DMS79 (cell line): ENCODE measurements at places on chromosomes 1 and 21.
A peak's percentile ranks its signal among the peaks of the same experiment; 100 is the strongest.

- no peak for DNase-seq
Measured at GRCh38 chr1:240189386-240189989, 97.8 kb downstream of the FMN2 start.

GRCh38 chr1:108045460-108045859, 80.5 kb upstream of the VAV3 start:
- no peak for DNase-seq

GRCh38 chr1:156655151-156655903, 13.4 kb downstream of the BCAN start:
- no peak for DNase-seq

DNA sequence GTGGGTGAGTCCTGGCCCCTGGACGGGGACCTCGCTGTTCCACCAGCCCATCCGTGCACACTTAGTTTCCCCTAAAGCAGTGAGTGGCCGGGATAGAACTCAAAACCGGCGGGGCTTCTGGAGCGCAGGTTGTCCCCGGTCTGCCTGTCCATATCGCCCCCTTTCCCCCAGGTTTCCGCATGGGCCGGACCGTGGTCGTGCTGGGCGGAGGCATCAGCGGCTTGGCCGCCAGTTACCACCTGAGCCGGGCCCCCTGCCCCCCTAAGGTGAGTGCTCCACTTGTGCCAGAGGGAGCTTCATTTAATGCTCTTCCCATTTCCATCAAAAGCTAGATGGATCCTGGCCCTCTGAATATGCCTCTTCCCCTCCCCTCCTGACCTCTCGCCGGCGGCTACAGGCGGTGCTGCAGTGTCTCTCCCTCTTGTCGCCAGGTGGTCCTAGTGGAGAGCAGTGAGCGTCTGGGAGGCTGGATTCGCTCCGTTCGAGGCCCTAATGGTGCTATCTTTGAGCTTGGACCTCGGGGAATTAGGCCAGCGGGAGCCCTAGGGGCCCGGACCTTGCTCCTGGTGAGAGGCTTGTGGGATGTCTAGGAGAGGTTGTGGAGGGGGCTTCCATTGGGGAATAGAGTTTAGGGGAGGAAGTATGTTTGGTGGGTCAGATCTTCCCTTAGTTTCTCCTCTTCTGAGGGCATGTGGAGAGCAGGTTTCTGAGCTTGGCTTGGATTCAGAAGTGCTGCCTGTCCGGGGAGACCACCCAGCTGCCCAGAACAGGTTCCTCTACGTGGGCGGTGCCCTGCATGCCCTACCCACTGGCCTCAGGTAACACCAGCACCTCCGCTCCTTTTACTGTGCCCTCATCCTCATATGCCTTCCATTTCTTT, 683 bp downstream of the PPOX start:
- DNase-seq: peak; percentile 17

GRCh38 chr1:209560952-209561351, 22.6 kb upstream of the CAMK1G start:
- DNase-seq: no peak

- no peak for DNase-seq
Measured at GRCh38 chr1:27648602-27649305, 13.8 kb upstream of the FGR start.
